ENCODE measurements at places on chromosomes 4 and X.

- no peak for DNase-seq
Observed at GRCh38 chr4:133803341-133803740, 398.2 kb downstream of the PABPC4L start.

- no peak for DNase-seq
Observed at GRCh38 chr4:9849538-9849920, 68.1 kb downstream of the DRD5 start.

DNA sequence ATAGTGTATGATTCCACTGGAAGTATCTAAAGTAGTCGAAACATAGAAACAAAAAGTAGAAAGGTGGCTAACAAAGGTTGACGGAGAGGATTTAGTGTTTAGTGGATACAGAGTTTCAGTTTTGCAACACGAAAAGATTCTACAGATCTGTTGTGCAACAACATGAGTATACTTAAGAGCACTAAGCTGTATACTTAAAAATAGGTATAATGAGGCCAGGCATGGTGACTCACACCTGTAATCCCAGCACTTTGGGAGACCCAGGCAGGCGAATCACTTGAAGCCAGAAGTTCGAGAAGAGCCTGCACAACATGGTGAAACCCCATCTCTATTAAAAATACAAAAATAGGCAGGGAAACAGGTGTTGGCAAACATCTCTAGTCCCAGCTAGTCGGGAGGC lies 7.9 kb upstream of the ATRX start:
- no peak for DNase-seq

DNA sequence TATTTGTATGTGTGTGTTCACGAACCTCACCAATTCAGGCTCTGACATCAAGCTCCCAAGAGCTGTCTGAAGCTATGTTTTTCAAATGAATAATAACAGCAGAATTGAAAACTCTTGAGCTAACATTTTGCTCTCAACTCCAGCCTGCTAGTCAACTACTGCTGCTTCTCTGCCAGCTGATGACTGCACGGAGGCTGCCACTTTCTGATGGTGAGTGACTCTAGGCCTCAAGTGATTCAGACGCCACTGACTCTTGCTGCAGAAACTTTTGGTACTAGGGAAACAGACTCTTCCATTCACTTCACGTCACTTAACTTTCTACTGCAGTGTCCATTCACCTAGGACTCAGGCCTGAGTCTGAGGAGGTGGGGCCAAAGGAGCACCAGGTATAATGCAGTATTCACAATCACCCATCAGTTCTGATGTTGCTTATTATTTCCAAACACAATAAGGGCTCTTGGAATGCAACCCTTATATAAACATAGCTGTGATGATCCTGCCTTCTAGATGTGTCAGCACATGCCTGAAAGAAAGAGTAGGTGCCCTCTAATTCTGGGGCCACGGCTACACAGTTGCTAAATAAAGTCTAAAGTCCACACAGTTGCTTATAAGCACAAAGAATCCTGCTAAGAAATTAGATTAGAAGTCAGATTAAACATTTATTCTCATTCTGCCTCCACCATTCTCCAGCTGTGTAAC lies 16.0 kb downstream of the PRDM8 start:
- DNase-seq: no peak

DNA sequence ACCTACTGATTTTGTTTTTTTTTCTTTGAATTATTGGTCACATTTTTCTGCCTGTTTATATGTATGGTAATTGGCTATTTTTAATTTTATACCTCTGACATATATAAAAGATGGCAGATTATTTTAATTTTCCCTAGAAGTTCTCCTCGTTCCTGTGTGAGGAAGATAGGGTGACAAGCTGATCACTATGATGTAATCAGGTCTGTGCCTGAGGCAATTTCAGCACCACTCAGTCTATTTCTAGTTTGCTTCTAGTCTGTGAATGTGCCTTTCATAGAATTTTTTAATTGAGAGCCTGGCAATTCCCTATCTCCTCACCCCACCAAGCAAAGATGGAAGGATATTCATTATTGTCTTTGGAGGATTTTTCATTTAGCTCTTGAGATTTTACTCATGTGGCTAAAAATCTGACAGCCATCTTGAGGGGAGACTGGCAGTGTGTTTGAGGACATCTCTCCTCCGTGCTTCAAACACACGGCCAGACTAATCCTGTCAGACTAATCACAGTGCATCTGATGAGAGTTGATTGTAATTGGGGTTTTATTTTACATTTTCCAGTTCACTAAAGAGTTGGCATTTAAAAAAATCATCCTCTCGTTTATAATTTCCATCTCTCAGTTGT lies 500.3 kb downstream of the TRIML1 start:
- no peak for DNase-seq

GRCh38 chrX:9336456-9336855 lies 128.4 kb upstream of the TBL1X start:
- DNase-seq: no peak

DNA sequence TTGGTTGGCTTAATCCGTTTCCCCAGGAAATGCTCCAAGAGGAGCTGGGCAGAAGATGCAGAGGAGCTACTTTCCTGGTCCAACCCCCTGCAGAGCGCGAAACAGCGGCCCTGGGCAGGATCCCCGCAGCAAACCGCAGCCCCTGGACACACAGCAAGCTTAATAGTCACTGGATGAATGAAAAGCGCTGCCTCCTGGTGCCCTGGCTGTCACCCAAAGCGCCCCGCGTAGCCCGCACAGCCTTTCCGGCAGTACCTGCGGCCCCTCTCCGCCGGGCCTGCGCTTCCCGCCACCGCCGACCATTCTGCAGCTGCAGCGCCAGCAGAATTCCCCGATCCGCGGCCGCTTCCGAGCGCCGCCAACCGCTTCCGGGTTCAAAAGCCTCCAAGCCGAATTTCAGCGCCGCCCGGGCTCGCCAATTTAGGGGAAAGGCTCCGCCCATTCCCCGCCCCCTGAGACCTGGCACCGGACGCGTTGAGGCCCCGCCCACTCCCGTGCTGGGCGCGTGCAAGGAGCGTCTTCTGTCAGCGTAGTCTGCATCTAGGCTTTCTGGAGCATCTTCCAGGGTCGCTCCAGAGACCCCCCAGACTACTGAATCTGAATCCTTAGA lies at the start of gene HPF1:
TSS of gene HPF1 (minus strand) at position 370 of the 610 bp plus-strand sequence. CDS start at position 303, 67 bp downstream.
- peak; percentile 81 for DNase-seq

DNA sequence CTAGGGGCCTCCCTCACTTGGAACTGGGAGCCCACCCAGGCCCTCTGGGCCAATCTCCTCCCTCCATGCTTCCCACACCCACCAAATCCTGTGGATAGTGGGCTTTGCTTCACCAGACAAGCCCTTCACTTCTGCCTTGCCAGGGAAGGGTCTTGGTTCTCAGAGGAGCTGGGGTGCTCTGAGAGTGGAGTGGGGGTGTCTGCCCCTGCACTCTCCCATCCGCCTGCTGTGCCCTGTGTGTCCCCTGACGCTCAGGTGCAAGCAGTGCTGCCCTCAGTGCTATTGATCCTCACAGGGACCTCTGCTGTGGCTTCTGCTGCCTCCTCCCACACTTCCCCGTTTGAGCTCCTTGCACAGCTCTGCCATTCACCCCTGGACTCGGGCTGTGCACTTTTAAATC lies 117.3 kb upstream of the NKX1-1 start:
- no peak for DNase-seq

GRCh38 chr4:126718136-126718535 lies 914.6 kb upstream of the INTU start:
- no peak for DNase-seq

DNA sequence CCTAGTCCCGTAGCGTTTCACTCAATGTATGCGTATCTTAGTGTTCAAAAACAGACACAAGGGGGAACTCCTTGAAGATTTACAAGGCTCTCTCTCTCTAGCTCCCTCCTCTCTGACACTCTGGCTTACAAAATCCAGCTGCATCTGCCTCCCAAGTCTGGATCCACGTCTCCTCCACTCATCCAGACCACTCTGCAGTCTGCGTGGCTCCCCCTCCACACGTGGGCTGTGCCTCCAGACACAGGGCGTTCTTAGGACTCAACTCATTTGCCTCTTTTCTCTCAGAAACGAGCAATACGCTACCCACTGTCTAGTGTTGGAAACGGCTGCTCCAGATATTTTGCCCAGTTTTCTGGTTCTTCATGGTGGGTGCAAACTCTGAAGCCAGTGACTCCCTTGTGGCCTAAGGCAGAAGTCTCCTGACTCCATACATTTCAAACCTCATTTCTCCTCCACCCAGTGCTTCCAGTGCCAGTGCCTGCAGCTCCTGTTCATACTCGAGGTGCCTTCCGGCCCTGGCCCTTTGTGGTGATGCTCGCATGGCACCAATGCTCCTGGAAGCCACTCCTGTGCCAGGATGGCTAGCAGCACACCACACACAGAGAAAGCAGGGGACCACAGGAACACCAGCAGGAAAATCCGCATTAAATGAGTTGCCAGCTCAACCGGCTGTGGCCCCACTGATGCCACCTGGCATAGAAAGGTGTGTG lies 24.1 kb downstream of the NAT8L start:
- no peak for DNase-seq

DNA sequence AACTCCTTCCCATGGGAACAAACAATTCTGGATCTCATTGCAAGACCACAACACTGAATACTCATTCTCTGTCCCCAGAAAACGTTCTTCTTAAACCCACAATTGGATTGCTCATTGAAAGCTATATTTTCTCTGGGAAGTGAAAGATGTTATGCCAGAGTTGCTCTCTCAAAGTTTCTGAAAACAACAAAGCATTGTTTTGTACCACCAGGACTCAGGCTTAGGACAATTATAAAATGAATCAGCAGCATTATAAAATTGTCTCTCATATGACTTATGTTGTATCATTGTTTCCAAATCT lies 26.5 kb downstream of the TFDP3 start:
- no peak for DNase-seq

- no peak for DNase-seq
Observed at GRCh38 chrX:101450961-101451360, 34.3 kb upstream of the ARMCX4 start.

DNA sequence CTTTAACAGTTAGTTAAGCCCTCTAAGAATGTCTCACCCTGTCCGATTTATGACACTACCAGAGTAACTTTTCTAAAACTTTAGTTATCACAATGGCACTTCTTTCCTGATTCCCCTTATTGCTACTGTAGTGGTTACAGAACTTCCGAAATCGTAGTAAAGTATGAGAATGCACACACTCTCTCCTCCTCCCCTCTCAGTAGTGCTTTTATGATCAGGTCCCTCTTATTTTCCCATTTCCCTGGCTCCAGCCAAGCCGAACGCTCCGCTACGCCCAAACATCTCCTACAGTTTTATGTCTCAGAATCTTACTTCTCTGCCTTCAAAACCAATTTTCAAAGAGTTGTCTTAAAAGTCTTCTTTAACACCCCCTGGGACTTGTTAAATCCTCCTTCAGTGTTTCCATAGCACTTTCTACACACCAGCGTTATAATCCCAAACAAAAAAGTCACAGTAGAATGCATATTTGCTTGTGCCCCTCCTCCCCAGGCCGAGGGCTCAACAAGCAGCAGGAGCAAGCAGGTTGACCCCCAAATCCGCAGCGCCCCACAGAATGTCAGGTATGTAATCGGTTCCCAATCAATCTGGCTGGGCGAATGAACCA lies 671 bp downstream of the HPF1 start:
- DNase-seq: no peak

DNA sequence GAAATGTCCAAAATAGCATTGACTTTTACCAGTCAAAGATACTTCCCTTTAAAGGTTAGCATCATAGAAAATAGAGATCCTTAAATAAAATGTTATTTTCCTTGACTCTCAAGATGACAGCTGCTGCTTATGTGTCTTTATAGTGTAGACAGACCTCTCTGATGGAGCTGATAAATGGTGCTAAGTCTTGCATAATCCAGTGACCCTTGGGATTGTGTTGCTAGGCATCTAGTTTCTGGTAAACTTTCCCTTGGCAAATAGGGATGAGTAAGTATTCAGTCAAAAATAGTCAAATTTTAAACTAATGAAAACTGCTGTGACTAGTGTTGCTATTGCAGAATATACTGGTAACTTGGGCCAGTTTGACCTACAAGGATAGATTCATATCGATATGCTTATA lies 53.6 kb downstream of the MBNL3 start:
- DNase-seq: no peak

GRCh38 chrX:20507901-20508620 lies 241.4 kb upstream of the RPS6KA3 start:
- no peak for DNase-seq

GRCh38 chr4:153259661-153260060 lies 55.4 kb downstream of the TRIM2 start:
- no peak for DNase-seq

DNA sequence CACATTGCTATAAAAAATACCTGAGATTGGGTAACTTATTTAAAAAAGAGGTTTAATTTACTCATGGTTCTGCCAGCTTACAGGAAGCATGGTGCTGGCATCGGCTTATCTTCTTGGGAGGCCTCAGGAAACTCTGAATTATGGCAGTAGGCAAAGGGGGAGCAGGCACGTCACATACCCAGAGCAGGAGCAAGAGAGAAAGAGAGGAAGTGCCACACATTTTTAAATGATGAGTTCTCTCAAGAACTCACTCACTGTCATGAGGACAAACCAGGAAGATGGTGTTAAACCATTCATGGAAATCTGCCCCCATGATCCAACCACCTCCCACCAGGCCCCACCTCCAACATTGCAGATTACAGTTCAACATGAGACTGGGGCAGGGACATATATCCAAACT lies 10.0 kb upstream of the AFF1 start:
- no peak for DNase-seq

GRCh38 chrX:78104447-78105176 lies 564 bp downstream of the PGK1 start:
- DNase-seq: peak; percentile 15

GRCh38 chrX:82591421-82591820 lies 916.7 kb upstream of the POU3F4 start:
- DNase-seq: no peak

DNA sequence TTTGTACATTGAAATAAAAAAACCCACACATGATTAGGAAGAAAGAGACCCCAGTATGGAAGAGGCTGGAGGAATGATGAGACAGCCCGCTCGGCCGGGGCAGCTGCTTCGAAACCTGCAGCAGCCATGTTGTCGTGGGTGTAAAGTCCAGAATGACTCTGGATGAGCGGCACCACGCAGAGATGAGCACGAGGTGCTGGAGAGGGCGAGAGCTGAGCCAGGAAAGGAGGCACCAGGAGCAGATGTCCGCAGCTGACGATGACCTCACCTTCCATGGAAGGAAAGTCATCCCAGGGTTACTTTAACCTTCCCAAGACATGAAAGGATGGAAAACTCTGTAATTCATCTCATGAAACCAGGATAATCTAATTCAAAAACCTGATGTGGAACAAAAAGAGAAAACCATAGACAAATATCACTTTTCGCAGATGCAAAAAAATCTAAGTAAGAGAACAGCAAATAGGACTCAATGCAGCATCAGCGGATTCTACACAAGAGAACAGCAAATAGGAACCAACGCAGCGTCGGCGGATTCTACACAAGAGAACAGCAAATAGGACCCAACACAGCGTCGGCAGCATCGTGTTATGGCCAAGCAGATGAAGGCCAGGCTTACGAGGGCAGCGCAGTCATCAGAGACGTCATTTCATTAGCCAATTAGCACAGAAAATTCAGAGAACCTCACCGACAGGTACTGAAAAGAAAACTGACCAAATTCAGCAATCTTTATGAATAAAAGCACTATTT lies 25.9 kb upstream of the SPON2 start:
- no peak for DNase-seq

DNA sequence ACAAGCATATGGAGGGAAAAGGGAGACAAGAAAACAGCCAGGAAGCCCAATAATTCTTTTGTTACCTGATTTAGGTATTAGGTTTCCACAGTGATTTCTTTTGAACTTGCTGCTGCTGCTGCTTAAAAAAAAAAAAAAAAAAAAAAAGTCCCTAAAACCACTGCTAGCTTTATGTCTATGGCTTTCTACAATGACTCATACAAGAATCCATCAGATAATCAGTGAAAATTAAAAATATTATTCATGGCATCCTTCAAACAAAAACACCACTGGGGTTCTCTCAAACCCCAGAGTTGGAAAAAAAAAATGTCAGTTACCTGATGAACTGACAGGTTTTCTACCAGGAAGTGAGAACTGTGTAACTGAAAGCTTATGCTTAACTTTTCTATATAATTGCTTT lies 14.3 kb downstream of the EPHA5 start:
- DNase-seq: no peak
